Stimulated activated CD4-positive, alpha-beta T cell treated with anti-CD3 and anti-CD28 coated beads, Interleukin-4, amount 100 ng/mL, for 1 hour (primary cell): ENCODE measurements at places on chromosomes 1 and 21.

DNA sequence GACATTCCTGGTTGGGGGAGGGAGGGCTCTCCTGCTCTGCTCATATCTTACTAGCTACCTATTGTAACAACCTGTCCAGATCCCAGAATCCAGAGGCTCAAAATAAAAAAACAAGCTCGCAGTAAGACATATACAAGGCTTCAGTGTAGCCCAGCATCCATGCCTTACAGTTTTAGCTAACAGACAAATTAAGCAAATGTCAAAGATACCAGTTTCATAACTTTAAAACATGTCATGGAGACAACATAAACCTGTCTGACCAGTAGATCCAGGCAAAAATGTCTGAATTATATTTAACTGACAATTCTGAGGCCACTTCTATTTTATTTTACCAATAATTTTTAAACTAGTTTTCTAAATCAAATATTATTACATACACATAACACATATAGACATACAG lies 167.7 kb upstream of the TNR start:
- DNase-seq = no peak

GRCh38 chr1:63931468-63931867 lies 157.7 kb downstream of the ROR1 start:
- no peak for DNase-seq

DNA sequence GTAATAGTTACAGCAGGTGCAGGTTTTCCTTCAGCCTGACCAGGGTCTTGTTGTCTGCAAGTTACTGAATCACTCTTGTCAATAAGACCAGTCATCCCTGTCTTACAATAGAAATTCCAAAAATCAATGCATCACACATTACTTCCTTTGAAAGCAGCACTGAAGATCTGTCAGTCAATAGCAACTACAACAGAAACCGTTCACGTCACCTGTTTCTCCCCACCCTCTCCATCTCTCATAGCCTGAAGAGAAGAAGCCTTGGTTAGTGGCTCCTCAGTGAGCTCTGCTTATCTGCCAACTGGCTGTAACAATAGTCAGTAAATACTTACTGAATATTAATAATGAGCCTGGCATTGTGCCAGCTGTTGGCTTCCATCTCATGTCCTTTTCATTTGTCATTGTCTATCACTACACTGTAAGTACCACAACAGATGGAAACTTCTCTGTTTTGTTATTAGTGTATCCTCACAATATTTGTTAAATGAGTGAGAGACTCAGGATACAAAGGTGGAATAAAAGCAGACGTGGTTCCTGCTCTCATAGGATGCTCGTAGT lies 195.2 kb downstream of the S1PR1 start:
- no peak for DNase-seq

DNA sequence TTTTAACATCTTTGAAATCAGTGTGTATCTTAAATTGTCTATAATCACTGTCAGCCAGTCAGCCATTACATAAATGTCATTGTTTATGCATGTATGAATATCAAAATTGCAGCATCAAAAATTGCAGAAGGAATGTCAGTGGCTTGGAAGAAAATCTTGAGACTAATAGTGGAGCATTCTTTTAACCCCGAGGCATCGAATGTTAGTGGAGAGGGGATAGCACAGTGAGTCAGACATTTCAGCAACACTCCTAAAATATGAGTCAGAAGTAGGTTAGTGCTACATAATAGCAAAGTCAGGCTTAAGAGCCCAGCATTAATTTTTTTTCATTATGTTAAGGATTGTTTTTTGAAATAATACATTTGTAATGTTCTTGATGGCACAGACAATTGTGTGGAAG lies 45.5 kb downstream of the SNRPE start:
- DNase-seq = no peak

- DNase-seq = no peak
Measured at GRCh38 chr1:51423073-51423821, 92.9 kb upstream of the TTC39A start.

DNA sequence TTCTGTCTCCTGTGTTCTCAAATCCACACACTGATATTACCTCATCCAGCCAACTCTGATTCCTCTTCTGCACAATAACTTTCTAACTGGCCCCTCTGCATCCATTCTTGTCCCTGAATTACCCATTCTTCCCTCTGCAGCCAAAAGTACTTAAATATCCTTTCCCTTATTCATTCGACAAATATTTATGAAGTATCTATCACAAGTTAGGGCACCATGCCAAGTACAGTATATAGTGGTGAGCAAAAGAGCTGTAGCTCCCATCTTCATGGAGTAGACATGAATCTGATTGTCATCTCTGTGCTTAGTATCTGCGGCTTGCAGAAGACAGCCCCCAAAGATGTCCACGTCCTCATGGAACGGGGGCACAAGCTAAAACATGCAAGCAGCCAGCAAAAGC lies 316.8 kb downstream of the SETD4 start:
- DNase-seq = no peak

- no peak for DNase-seq
Measured at GRCh38 chr1:61642475-61643232, 82.3 kb downstream of the TM2D1 start.

- no peak for DNase-seq
Measured at GRCh38 chr1:57060451-57060850, 94.6 kb upstream of the C8B start.

GRCh38 chr1:44012404-44012803 lies 18.9 kb downstream of the SLC6A9 start:
- DNase-seq = no peak

DNA sequence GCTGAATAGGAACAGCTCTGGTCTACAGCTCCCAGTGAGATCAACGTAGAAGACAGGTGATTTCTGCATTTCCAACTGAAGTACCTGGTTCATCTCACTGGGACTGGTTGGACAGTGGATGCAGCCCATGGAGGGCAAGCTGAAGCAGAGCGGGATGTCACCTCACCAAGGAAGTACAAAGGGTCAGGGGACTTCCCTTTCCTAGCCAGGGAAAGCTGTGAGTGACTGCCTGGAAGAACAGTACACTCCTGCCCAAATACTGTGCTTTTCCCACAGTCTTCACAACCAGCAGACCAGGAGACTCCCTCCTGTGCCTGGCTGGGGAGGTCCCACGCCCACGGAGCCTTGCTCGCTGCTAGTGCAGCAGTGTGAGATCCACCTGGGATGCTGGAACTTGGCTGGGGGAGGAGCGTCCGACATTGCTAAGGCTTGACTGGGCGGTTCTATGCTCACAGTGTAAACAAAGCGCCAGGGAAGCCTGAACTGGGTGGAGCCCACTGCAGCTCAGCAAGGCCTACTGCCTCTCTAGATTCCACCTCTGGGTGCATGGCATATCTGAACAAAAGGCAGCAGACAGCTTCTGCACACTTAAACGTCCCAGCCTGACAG lies 14.7 kb downstream of the CR1L start:
- no peak for DNase-seq

DNA sequence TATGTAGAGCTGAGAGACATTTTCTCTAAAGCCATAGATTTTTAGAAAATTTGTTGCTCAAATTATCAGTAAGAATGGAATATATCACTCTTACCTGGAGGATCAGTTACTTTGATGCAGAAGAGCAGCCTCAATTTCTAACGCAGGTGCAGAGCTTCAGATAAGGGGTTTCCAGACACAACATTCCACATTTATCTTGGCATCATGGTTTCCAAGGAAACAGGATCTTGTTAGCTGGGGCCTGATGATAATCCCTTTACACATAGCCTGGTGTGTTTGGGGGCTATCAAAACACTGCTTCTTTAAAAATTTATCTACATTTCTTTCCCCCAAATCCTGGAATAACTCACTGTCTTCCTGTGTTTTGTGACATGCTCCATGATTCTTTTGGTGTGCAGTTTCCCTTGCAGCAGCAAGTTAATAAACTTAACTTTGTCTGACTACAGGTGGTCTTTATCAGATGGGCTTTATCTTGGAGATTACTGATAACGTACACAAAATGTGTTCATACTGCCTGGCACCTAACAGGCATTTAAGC lies 2.7 kb upstream of the STX12 start:
- DNase-seq = no peak

GRCh38 chr1:171600862-171601261 lies 21.2 kb upstream of the MYOCOS start:
- no peak for DNase-seq

DNA sequence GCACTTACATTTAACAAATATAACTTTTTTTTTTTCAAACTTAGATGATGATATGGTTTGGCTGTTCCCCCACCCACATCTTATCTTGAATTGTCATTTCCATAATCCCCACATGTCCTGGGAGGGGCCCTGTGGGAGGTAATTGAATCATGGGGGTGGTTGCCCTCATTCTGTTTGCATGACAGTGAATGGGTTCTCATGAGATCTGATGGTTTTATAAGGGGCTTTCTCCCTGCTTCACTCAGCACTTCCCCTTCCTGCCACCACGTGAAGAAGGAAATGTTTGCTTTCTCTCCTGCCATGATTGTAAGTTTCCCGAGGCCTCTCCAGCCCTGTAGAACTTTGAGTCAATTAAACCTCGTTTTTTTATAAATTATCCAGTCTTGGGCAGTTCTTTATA lies 432.6 kb downstream of the AMY1C start:
- no peak for DNase-seq

GRCh38 chr1:111603979-111604378 lies 15.6 kb upstream of the RAP1A start:
- DNase-seq = peak; percentile 64

- DNase-seq = no peak
Measured at GRCh38 chr1:116732726-116733125, 21.5 kb upstream of the CD2 start.

- DNase-seq = no peak
Measured at GRCh38 chr1:59415881-59416280, 119.0 kb downstream of the FGGY start.

- no peak for DNase-seq
Measured at GRCh38 chr1:30527511-30528140, 195.8 kb downstream of the MATN1 start.

- DNase-seq = no peak
Measured at GRCh38 chr1:1089731-1090423, 15.8 kb upstream of the RNF223 start.

- DNase-seq = no peak
Measured at GRCh38 chr1:1203561-1204424, 2.6 kb downstream of the TNFRSF18 start.

DNA sequence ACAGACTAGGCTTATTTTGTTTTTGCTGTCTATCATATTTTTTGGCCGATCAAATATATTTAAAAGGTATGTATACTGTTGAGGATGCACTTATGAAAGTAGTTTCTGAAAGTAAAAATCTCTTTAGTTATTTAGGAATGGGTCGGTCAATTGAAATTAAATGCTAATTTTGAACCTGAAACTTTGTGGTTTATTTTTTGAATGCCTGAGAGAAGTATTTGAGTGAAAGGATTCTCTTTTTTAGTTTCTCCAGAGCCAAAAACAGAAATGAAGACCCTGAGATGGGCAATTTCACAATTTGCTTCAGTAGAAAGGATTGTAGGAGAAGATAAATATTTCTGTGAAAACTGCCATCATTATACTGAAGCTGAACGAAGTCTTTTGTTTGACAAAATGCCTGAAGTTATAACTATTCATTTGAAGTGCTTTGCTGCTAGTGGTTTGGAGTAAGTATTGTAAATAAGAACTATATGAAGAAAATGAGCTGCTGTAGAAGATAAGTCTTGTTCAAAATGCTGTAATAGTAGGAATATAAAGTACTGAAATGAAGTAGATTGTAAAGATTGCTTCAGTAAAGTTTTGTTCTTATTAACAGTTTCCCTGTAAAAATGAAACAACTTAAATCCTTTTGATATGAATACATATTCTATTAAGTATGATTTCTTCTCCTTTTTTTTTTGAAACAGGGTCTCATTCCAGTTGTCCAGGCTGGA lies 11.5 kb downstream of the USP1 start:
- DNase-seq = no peak

- DNase-seq = no peak
Measured at GRCh38 chr1:224459966-224460365, 25.4 kb upstream of the WDR26 start.

- DNase-seq = no peak
Measured at GRCh38 chr1:93871366-93871765, 7.6 kb downstream of the DNTTIP2 start.

GRCh38 chr1:45490626-45491486 lies at the start of gene TESK2:
TESK2 (minus strand) TSS chr1:45491163; CDS start chr1:45457785, 33,378 bp downstream.
- DNase-seq = peak; percentile 93

- DNase-seq = no peak
Measured at GRCh38 chr21:31450980-31451379, 106.9 kb upstream of the TIAM1 start.

GRCh38 chr21:31992391-31992790 lies 119.6 kb downstream of the HUNK start:
- no peak for DNase-seq

GRCh38 chr1:8465013-8465412 lies 147.1 kb downstream of the SLC45A1 start:
- no peak for DNase-seq

DNA sequence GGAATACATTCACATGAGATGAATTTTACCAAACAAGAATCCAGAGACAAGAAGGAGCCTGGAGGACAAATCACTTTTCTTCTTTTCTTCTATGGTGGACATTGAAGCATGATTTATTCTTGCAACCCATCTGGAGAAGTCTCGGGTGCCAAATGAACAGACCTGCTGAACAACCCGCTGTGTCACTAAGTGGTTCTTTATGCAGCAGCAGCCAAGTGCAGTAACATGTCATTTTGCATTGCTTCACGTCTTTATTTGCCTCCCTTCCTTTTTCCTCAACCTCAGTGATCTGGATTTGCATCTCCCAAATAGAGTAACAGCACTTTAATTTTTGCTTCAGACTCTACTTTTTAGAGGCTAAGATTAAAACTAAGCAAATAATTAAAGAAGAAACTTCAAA lies 50.0 kb upstream of the TENT5C start:
- no peak for DNase-seq

DNA sequence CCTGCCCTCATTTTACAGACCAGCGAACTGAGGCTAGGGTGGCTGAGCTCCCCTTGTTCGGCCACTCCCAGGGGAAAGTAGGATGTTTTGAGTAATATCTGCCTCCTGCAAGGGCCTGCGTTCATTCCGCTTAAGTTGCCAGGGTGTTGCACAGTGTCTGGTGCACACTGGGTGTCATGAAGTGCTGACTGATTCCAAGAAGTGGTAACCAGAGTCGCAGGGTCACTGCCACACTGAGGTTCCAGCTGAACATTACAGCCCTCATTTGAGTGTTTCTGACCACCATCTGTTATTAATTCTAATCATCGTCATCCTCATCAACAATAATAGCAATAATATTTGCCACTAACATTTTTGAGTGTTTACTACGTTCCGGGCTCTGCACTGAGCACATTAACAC lies 250.6 kb downstream of the KAZN start:
- no peak for DNase-seq
